ENCODE measurements at places on chromosomes 6 and 20.

- DNase-seq = no peak
Observed at GRCh38 chr6:161050134-161050765, 58.7 kb downstream of the MAP3K4 start.

DNA sequence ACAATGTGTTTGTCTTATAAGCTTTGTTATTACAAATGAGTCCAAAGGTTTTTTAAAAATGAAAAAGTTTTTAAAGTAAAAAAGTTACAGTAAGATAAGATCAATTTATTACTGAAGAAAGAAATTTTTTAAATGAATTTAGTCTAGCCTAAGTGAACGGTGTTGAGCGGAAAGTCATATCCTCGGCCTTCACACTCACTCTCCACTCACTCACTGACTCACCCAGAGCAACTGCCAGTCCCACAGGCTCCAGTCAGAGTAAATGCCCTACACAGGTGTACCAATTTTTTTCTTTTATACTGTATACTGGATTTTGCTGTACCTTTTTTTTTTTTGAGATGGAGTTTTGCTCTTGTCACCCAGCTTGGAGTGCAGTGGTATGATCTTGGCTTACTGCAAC, 42.7 kb upstream of the AGPAT4 start:
- DNase-seq = no peak

- peak; percentile 74 for DNase-seq
Observed at GRCh38 chr6:112839525-112839961, 492.4 kb downstream of the RFPL4B start.

GRCh38 chr6:105320271-105320670, 82.6 kb downstream of the PREP start:
- no peak for DNase-seq

DNA sequence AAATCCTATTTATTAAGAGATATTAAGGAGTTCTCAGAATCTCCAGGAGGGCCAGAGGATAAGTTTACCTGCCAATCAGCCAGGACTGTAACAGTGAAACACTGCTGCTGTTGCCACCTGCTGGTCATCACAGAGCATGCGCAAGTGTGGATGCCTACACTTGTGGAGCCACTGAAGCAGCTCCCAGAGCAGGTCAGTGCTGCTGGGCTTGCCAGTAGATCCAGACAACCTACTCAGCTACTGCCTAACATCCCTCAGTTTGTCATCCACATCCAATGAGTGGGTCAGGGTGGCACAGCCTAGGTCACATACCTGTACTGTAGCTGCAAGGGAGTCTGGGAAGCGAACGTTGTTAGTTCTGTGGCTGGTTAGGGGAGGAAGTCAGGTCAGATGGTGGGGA, 18.3 kb upstream of the NHSL1 start:
- no peak for DNase-seq

DNA sequence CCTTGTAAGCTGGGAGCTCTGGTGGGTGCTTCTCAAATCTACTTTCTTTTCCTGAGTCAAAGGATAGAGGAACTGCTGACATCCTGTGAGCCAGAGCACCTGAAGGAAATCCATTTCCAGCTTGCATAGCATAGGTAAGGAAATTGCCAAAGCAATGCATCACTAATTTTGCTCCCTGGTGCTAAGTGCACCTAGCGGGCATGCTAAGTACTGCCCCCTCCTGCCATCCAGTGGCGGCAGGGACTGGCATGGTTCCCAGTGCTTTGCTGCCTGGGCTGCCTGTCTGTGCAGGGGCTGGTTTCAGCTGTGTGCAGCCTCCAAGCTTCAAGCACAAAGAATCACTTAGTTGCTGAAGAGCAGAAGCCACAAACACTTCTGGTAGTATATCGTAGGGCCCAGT, 63.9 kb downstream of the FARS2 start:
- no peak for DNase-seq

- DNase-seq = no peak
Observed at GRCh38 chr6:68642977-68643376, 7.9 kb downstream of the ADGRB3 start.

- no peak for DNase-seq
Observed at GRCh38 chr6:119444642-119445557, 95.3 kb upstream of the MAN1A1 start.

GRCh38 chr6:34332251-34333198, 59.9 kb downstream of the NUDT3 start:
- DNase-seq = no peak

DNA sequence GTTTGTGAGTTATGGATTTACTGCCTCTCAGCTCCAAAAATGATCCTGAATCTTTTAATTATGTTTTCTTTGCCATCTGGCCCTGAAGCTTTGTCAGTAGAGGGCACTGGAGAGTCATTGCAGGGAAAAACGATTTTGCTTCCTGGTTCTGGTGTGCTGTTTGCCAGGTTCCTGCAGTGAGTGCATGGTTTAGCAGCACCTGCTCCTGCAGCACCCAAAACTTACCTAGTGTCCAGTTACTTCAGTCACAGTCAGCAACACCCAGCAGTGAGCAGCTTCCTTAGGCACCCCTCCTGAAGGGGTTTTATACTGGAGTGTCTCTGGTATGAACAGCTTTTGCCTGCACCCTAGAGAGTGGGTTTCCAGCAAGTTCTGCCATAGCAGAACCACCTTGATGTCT, 6.0 kb upstream of the TRIM26 start:
- DNase-seq = no peak

DNA sequence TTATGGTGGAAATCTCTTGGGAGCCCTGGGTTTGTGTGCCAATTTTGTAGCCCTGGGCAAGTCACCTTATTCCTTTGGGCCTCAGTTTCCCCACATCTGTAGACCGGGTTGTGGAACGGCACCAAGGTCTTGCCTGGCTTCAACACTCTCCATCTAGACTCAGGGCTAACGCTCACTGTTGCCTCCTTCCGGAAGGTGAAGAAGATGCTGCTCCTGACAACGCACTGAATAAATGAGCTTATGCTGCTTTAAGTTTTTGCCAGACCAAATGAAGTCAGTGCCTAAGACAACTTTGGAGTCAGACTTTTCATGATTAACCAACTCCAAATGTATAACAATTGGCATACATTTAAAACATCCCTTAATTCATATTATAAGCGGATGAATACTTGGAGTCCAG, 53.1 kb downstream of the PSMG4 start:
- DNase-seq = no peak

- no peak for DNase-seq
Observed at GRCh38 chr20:39899881-39900280, 789.2 kb downstream of the MAFB start.

DNA sequence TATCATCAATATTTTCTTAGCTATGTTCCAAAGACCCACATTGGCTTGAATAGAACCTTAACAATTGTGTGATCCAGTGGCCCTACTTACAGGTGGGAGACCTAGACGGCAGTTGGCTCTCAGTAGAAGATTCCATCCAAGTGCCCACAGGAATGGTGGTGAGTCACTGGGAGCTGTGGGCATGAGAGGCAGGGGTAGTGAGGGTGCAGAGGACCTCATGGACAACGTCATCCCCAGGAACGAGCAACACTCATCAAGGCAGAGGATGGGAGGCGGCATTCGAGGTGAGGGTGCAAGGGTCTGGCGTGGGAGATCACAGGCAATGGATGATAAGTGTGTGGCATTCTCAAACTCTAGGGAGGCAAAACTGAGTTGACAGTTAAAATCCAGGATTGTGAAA, 17.5 kb upstream of the SPO11 start:
- no peak for DNase-seq

GRCh38 chr6:3325210-3325609, 66.5 kb downstream of the PSMG4 start:
- DNase-seq = no peak

- no peak for DNase-seq
Observed at GRCh38 chr6:116884530-116884929, 7.5 kb downstream of the RFX6 start.

DNA sequence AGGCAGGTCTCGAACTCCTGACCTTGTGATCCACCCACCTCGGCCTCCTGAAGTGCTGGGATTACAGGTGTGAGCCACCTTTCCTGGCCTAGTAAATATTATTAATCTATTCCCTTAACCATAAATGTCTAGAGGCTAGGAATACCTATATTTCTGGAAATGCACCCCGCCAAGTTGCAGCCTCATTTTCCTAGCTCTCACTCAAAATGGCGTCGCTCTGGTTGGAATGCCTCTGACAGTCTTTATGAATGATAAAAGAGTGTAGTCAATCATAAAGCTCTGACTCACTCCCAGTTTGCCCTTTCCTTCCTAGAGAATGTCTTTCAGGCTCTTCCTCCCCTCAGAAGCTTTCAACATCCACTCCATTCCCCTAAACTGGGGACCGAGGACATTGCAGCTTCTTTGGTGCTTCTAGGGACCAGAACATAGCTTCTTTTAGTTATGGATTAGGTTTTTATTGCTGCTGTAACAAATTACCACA, 14.1 kb upstream of the TRIM26 start:
- no peak for DNase-seq

GRCh38 chr6:104227508-104227907, 632.2 kb downstream of the HACE1 start:
- no peak for DNase-seq

GRCh38 chr6:160999516-160999915, 7.9 kb downstream of the MAP3K4 start:
- no peak for DNase-seq

DNA sequence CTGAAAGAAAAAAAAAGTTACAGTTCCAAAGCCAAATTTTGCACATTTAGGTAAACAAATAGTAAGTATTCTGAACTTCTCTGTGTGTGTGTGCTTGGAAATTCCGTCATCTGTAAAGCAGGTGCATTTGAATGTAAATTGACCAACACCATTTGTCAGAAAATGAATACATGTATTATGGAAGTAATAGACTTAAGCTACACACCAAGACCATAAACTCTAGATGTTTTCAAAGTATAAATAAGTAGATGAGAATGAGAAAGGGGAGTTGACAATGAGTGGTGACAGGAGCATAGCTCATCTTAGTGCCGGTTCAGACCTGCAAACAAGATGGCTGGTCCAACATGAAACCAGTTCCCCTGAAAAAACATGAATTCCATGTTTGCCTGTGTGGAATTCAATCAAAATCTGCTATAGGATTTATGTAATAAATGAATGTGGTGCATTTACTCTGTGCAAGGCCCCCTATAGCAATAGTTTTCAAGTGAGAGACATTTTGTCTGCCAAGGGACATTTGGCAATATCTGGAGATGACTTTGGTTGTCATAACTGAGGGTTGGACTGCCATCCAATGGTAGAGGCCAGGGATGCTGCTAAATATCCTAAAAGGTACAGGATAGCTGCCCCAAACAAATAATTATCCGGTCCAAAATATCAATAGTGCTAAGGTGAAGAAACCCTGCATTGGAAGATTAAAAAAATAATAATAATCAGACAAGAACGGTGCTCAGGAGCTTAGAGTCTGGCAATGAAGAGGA, 11.0 kb upstream of the FILIP1 start:
- no peak for DNase-seq

DNA sequence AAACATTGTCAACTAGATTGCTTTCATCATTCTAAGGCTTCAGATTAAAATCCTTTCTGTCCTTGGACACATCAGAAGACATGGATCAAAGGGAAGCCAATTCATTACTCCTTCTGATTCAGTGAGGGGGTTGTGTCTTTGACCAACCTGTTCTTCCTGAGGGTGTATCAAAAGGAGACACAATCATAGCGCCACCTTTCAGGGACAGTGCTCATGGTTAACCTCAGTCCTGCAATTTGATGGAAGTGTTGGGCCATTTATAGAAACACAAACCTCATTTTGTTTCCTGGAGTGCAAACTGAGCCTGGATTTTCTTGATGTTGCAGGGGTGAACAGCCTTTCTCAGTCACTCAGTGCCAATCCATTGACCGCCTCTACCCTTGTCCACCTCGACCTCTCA, 163.9 kb upstream of the SCGN start:
- DNase-seq = no peak

GRCh38 chr20:43916881-43917371, 2.3 kb downstream of the TOX2 start:
- no peak for DNase-seq

GRCh38 chr20:11608736-11609135, 309.0 kb upstream of the BTBD3 start:
- no peak for DNase-seq

DNA sequence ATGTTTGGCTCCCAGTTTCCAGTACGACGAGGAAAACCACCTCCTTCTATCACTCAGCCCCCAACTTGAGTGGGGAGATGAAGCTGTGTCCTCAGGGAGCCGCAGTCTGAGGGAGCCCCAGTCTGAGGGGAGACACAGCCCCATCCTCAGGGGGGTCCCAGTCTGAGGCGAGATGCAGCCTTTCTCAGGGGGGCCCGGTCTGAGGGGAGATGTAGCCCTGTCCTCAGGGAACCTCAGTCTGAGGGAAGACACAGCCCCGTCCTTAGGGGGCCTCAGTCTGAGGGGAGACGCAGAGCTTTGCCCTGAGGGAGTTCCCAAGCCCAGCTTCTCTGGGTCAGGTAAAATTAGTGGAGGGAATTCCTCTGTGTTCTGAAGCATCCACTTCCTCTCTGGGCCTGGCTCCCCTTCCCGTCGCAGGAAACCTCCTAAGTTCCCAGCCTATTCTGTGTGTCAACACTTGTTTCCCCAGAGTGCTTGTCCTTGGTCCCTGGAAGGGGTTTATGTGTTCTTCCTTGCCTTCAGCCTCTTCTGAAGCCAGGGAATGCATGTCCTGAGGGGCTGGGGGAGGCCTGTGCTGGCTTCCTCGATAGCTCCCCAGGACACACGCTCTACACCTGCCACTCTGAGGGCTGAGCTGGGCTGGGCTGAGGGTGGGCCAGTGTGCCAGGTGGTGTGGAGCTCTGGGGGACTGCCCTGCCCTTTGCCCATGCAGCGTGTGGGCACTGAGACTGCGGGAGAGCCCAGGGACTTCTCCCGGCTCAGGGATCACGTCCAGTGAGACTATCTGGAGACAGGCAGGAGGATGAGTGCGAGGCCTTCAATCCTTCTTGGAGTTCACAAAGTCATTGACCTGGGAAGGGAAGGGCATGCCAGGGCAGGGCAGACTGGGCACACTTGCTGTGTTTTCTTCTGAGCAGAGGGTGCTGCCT, 55.4 kb downstream of the VEGFA start:
- no peak for DNase-seq

- no peak for DNase-seq
Observed at GRCh38 chr6:157881342-157881741, 58.3 kb downstream of the SNX9 start.

- DNase-seq = no peak
Observed at GRCh38 chr20:50054626-50055511, 58.1 kb downstream of the UBE2V1 start.

DNA sequence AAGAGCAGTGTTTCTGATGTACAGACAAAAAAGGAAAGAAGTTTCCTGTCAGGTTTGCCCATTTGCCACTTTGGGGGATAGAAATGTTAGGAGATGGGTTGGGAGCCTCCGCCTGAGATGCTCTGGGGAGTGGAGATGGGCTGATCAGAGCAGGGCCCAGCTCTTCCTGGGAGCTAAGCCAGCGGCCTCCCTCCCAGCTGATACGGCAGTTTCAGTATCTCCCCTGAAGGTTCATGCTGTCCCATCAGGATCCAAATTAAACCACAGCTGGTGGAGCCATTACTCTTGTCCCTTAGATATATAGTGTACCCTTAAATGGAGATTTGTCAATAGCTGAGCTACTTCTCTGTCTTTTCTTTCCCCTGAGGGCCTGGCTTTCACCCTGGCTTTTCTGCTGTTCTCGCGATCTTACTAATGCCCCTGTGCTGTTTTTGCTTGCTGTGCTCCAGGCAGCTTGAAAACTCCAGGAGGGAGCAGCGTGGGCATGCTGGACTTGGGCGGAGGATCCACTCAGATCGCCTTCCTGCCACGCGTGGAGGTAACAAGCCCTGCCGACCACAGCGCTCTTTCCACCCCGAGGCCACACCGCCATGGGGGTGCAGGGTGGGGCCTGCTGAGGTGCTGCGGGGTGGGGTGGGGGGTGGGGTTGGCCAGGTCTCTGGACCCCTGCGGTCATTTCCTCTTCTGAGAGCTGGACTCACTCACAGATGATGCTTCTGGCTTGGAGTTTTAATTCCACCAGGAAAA, 20.9 kb downstream of the ENTPD6 start:
- no peak for DNase-seq

- DNase-seq = no peak
Observed at GRCh38 chr6:161844804-161845203, 570.9 kb upstream of the AGPAT4 start.
